Suprapubic skin (tissue), 4 donors: ENCODE measurements at places on chromosomes 7 and 10. TPM values are rescaled to one million over a fixed set of nuclear protein-coding genes. Genes with fewer than 3 reads are reported as not detected.
A peak's percentile ranks its signal among the peaks of the same experiment; 100 is the strongest.

ITPRID1 gene
- total RNA-seq, result 27.7 TPM

DNA sequence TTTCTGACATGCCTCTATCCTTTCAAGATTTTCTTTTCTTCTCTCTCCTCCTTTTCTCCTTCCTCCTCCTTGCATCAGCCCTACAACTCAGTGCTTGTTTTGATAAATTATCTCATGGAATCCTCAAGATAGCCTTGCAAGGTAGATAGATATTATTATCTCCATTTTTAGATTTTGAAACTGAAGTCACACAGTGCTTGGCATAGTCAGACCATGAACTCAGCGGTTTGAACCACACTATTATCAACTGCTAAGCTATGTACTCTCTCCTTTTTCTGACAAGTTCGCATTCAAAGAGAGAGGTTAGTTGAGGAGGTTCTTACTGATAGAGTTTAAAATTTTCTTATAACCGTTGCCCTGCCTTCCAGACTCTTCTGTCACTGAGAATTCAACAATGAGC, 79.1 kb downstream of the SUGCT start:
- no peak for DNase-seq

DNA sequence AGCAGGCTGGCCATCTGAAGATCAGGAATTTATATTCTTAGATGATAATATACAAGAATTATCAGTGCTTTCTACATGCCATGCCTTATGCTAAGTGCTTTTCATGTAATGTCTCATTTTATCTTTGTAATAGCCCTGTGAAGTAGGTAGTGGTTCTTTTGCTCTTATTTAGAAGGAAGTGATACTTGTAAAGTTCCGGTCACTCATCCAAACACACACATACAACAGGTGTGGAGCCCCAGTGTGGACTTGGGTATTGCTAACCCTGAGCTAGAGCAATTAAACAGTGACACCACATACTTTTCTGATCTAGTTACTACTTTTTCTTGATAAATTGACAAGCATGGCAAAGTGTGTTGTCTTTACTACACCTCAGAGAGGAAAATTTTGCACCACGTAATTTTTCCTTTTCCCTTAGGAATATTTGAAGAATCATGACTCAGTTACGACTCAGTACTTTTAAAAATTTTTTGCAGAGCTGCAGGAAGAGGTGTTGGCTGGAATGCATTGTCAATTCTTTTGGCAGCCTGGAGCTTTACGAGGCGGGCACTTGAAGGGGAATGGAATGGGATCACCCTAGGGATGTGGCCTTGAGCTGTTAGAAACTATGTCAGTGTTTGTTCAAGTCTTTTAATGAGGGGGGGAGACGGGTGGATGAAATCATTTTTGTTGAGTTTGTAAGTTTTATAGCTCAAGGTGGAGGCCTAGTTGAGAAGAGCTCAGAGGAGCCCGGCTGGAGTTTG, 212.5 kb upstream of the CELF2 start:
- no peak for DNase-seq

DNA sequence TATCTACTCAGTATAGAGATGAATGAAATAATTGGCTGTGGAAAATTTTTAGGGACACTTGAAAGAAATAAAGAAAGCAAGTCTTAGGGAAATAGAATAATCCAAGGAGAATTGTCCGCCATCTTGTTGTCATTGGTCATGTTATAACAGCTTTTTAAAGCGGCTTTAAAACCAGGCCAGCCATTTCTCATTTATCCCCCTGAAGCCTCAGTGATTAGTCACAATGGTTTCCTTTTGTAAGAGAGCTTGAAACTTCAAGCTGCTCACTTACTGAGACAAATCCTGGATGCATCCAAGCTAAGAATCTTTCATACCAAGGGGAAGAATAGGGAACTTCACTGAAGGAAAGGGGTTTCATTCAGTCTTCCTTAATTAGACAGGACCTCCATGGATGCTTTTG, 67.9 kb downstream of the SGCE start:
- no peak for DNase-seq

PYROXD2 gene
- total RNA-seq, result 4.3 TPM

- DNase-seq, result no peak
These were observed 99.1 kb downstream of the PRPF18 start for GRCh38 chr10:13685885-13686284.

GRCh38 chr10:58003945-58004344, 263.7 kb downstream of the IPMK start:
- no peak for DNase-seq

TMEM139 gene
- total RNA-seq, result 5.9 TPM

- DNase-seq, result peak; percentile 76
These were observed 33.5 kb upstream of the ANTXRL start for GRCh38 chr10:46253076-46254006.

- DNase-seq, result no peak
These were observed 12.2 kb downstream of the FOXP2 start for GRCh38 chr7:114426824-114427223.

TWIST1 gene
- 4.0 TPM for total RNA-seq

DNA sequence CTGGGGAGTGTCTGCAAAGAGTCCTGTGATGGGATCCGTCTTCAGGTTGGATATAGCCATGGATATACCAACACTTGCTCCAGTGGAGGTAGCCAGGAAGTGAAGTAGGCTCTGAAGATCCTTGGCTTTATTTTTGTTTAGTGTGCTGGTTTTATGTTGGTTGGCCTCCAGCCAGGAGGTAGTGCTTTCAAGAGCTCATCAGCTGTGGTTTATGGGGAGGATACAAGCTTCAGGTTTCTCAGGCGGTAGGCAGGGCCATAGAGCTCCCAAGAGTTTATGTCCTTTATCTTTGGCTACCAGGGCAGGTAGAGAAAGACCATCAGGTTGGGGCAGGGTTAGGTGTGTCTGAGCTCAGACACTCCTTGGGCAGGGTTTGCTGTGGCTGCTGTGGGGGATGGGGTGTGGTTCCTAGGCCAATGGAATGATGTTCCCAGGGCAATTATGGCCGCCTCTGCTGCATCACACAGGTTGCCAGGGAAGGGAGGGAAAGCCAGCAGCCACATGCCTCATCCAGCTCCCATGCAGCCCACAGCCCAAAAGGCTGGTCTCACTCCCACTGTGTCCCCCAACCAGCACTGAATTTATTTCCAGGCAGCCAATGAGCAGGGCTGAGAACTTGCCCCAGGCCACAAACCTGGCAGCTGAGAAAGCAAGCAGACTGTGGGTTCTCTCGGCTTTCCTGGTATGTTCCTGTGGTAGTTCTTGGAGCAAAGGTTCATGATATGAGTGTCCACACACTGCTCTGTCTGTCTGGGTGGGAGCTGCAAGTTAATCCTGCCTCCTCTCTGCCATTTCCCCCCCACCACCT, 67.0 kb upstream of the PRLHR start:
- DNase-seq, result no peak

DNA sequence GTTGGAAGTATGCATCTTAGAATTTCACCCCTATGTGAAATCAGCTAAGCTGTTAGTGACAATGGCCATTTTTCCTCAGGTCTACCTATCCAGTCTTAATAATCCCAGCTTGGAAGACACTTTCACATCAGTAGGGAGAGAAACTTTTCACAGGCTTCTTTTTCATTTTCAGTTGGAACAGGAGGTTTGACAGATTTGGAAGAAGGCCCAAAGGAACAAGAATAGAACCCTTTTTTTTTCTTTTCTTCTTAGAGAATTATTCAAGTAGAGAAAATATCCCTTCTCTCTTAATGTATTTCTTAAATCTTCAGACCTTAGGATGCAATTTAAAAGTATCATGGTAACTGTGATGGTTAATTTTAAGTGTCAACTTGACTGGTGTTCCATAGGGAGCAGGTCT, 410.5 kb upstream of the C7orf33 start:
- no peak for DNase-seq

GRCh38 chr7:42231043-42231787, 5.8 kb downstream of the GLI3 start:
- no peak for DNase-seq

PKD2L1 gene
- not detected for total RNA-seq

ZNF736 gene
- total RNA-seq, result 8.0 TPM

FAM131B gene
- 0.13 TPM for total RNA-seq

DNA sequence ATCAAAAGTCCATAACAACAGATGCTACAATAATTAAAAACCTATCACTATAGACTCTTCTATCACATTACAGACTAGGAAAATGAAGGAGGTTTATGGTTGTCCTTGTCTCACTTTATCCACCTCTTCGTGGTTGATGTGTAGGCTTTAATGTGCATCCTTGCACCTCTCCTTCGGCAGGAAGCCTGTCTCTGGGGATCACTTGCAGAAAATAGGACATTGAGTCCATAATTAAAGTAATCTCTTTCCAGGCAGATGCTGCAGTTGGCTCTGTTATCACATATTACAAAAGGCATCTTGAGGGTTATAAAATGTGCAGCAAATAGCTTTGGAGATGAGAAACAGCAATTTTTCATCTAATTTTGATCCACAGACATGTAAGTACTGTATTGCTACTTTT, 168.4 kb downstream of the RELN start:
- DNase-seq, result no peak

DNA sequence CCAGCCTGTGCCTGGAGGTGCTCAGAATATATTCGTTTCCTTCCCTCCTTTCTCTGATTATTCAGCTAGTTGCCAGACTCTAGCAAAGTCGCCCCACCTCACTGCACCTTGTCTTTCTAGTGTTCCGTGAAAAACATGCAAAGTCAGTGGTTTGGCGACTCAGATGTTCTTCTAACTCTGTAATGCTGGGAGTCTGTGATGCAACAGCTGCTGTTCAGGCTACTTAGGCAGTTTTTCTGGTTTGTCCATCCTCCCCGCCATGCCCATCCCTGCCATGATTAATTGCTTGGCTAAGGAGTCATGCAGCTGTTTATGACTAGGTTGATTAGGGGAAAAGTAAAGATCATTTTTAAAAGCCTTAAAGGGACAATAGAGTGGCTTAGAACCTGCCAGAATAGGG, 99.4 kb downstream of the MTPN start:
- DNase-seq, result no peak
